ENCODE measurements at places on chromosomes 12 and 14.

- DNase-seq, result no peak
These were observed 3.5 kb upstream of the FOXN3 start for GRCh38 chr14:89420502-89420901.

- DNase-seq, result no peak
These were observed 61.2 kb upstream of the VASH1 start for GRCh38 chr14:76699939-76700590.

- DNase-seq, result no peak
These were observed 145.8 kb downstream of the GCH1 start for GRCh38 chr14:54756656-54757392.

- DNase-seq, result no peak
These were observed 57.8 kb downstream of the RIMBP2 start for GRCh38 chr12:130658145-130658911.

GRCh38 chr14:69573205-69573830 is 1.4 kb downstream of the CCDC177 start:
- no peak for DNase-seq

- DNase-seq, result peak; percentile 43
These were observed 6.8 kb upstream of the TESPA1 start for GRCh38 chr12:54991161-54991990.

Data from stimulated activated naive B cell treated with anti-CD40 and anti-IgM and Interleukin-4, amounts not matched to agents 10 μg/mL and 1 μg/mL and 100 μg/mL, for 72 hours (primary cell).